Nephron progenitor cell (in vitro differentiated cells): ENCODE measurements at places on chromosomes 12 and 14.

DNA sequence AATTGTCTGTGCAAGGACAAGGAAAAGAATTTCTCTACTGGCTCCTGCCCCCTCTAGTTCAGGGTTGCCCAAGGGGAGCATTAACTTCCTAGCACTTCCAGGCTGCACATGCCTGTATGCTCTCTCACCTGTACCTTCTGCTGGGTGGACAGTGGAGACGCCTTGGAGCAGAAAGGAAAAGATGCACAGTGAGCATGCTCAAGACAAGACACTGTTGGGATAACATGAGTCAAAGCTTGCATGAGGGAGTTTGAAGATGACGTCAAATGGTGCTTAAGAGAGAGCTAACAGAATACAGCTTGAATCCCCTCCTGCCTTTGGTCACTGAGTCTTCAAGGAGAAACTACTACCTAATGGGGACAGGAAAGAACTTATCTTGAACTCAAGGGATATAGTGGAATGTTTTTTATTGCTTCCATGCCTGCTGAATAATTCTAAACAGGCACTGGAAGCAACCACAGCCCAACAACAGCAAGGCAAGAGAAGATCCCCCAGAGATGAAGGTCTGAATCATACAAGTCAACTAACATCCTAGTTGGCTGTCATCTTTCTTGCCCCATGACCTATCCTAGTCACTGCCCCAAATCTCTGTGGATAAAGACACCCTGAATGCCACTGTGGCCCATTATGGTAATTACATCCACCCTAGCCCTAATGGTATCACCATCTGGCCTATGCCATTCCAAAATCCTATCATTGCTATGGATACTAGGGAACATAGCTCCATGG lies 23.5 kb downstream of the RPS6KA5 start:
- no peak for DNase-seq

- DNase-seq: no peak
Measured at GRCh38 chr12:13365748-13366366, 169.3 kb downstream of the EMP1 start.

- DNase-seq: no peak
Measured at GRCh38 chr14:30221546-30221945, 293.9 kb upstream of the PRKD1 start.

DNA sequence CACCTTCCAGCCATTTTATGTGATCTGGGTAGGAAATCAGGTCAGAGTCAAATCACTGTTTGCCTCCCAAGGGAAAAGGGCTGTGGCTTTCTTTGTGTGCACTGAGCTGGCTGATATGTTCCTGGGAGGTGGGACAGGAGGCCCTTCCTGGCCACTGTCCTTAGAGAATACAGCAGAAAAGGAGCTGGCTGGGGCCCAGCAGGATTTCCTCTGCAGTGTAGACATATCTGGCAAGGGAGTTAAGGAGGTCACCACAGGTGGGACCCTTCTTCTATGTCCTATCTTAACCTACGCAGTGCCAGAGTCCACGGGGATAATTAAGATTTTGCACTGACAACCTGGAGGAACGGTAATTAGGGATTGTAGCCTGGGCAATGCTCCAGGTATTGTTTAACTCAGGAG lies 145.3 kb downstream of the NTF3 start:
- DNase-seq: no peak

- no peak for DNase-seq
Measured at GRCh38 chr12:14577344-14577743, 9.7 kb upstream of the PLBD1 start.

DNA sequence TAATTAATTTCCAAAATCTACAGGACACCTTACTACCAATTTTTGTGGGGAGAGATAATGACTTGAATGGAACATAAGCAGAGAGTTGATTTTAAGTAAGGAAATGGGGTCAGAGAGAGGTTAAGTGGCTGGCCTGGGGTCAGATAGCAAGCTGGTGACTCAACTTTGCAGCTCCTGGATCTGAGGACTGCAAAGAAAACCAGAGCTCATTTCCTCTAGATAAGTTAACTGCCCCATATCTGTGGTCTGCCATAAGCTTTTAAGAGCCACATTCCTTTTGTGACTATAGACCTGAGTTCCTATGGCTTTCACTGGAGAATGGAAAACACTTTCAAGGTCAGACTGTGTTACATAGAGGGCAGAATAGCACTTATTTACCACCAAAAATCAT lies 201.2 kb upstream of the PRICKLE1 start:
- peak; percentile 9 for DNase-seq

DNA sequence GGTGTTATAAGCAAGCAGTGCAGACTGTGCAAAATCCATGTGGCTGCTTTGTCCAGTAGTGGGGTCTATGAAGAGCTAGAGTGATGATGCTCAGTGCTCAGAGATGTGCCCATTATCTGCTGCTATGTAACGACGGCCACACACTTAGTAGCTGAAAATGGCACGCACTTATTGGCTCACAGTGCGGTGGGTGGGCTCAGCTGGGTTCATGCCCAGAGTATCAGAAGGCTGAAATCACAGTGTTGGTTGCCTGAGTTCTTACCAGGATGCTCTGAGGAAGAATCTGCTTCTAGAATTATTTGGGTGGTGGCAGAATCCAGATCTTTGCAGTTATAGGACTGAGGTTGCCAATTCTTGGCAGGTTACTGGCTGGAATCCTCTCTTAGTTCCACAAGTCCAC lies 124.7 kb downstream of the SLC15A4 start:
- no peak for DNase-seq

- no peak for DNase-seq
Measured at GRCh38 chr12:13652105-13652504, 329.3 kb downstream of the GRIN2B start.

- DNase-seq: peak; percentile 75
Measured at GRCh38 chr12:49331380-49332222, 5.4 kb downstream of the C1QL4 start.

DNA sequence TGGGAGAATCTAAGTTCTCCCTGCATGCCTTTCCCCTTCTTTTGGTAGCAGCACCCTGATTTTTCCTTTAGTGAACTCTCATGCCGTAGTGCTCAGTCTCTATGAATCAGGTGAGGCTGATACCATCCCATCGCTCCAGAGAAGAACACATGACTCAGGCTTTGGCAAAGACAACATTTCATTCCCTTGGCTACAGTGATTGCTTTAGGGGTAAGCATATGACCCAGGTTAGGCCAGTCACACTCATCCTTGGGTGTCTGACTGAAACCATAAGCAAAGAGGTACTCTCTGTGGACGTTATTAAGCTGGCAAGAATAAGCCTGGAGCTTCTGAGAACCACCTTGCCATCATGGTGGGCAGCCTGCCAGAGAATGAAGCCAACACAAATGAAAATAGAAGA lies 141.8 kb downstream of the MYRFL start:
- no peak for DNase-seq

GRCh38 chr14:95318399-95319311 lies 1.1 kb downstream of the CLMN start:
- DNase-seq: no peak

DNA sequence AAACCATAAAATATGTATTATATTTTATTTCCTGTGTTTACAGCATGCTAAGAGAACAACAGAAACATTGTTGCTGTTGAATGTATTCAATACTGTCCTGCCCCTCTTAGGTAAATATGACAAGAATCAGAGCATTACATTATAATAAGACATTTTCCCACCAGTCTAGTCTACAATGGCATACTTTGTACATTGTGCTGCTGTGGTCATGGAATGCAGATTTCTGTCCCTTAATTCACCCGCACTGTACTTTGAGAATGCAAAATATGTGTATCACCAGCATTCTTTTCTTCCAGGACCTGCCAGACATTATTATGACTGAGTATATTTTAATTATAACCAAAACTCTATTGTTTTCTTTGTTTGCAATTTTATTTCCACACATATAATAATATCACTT lies 16.5 kb upstream of the OR10AD1 start:
- DNase-seq: no peak

DNA sequence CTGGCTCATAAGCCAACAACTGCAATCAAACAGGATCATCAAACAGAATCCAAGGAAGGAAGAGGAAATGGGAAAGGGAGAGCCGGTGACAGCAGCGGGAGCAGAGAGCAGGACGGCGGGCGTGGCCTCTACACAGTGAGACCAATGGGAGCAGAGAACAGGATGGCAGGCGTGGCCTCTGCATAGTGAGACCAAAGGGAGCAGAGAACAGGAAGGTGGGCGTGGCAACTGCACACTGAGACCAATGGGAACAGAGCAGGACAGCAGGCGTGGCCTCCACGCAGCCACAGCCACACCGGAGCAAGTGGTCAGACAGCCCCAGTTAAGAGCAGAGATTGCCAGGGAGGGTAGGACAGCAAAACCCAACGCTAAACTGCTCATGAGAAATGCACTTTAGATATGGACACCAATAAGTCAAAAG lies 16.4 kb downstream of the LRCOL1 start:
- peak; percentile 92 for DNase-seq

DNA sequence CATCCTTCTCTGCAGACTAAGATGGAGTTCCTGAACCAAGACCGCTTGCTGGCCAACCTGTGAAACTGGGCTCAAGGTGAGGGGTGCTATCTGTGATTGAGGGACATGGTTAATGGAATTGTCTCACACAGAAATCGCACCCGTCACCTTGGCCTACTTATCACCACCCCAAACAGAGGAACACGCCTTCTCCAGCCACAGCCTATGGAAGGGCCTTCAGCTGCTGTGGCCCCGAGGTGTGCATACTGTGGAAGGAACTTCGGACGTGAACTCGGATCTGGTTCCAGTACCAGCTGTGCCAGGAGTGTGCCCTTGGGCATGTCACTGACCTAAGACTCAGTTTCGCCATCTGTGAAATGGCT lies 44.4 kb downstream of the EVL start:
- no peak for DNase-seq

- no peak for DNase-seq
Measured at GRCh38 chr12:31362759-31363415, 36.9 kb upstream of the SINHCAF start.

DNA sequence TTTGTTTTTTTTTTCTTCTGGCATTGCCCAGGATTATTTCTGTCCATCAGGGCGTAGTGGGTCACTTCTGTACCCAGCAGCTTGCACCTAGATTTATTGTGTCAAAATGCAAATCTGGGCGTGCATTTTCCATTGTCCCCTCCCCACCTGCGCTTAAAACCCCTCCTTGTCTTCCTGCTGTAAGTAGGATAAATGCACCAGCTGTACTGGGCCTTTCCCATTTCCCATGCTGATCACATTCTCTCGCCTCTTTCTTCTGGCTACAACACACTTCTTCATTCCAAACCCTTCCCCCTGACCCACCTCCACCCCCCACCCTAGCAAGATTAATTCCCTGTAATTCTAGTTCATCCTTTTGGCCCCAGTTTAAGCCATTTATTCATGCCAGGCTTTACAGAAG lies 128.0 kb downstream of the ETV6 start:
- no peak for DNase-seq

- no peak for DNase-seq
Measured at GRCh38 chr12:53497461-53497860, 1.8 kb downstream of the MAP3K12 start.

- DNase-seq: no peak
Measured at GRCh38 chr12:27330846-27331245, 1.8 kb upstream of the BMAL2 start.

- no peak for DNase-seq
Measured at GRCh38 chr12:52953181-52953841, 4.4 kb downstream of the KRT18 start.

GRCh38 chr14:24432259-24433131 lies 2.7 kb downstream of the KHNYN start:
- no peak for DNase-seq

DNA sequence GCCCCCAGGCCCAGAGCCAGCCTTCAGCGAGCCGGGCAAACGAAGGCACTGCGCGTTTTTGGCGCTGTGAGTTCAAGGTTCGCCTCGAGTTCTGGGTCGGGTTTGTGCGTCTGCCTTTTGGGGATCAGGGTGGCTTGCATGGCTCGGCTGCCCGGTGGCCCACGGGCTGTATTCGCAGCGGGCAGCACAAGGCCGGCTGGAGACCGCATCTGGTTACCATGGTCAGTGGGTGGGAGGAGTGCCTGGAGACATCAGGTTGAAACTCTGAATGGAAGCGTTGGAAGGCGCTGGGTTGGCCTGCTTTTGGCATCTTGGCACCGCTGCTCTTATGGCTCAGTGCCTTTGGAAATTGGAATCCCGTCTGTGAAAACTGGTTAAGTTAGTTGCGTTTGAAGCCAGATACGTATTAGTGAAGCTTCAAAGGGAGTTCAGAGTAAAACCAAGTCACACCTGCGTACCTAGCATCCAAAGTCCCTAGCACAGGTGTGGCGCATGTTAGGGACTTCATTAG lies 50.9 kb downstream of the SNAPC1 start:
- no peak for DNase-seq

- no peak for DNase-seq
Measured at GRCh38 chr12:11563785-11564739, 85.4 kb upstream of the ETV6 start.

GRCh38 chr12:124007826-124008570 lies 35.0 kb downstream of the ZNF664 start:
- no peak for DNase-seq

DNA sequence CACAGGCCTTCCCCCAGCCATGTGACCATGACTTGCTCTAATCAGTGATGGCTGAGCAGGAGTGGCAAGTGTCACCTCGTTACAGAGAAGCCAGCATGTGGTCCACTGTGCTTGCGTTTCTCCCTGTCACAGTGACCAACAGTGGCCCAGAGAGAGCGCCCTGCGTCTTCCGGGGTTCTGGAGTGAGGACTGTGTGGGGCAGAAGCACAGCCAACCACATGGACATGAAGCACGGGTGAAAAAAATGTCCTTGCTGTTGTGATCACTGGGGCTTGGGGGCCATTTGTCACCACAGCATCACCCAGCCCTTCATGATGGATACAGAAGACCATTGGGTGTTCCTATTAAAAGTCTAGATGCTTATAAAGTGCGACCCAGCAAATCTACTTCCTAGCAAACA lies 174.6 kb upstream of the C14orf180 start:
- DNase-seq: no peak

DNA sequence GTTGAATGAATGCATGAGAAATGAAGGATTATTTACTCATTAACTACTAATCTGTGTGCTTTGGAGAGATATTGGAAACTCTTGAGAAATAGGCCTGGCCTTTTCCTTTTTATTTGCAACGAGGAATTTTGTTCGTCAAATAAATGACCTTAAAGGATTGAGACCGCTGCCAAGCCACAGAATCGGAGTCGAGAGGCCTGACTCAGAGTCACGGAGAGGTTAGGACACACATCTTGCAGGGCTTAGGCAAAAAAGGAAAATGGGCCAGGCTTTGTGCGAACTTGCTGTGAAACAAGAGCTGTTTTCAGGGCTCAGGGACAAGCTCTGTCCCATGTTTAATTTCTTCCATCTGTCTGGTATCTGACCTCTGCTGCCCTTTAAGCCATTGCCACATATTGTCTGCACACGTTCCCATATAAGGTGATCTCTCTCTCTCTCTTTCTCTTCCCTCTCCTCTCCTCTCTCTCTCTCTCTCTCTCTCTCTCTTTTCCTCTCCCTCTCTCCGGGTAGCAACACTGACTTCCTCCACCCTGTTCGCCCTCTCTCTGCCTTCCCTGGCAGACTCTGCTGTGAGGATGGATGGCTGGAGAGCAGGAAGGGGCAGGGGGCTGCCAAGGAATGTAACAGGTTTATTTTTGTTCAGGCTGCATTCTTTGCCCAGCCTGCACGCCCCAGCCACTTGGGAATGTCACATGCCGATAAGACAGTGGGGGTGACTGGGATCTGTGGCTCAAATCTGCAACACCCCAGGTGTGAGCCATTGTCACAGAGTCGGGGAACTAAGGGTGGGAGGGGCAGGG lies 14.9 kb upstream of the IFT81 start:
- DNase-seq: peak; percentile 30

- no peak for DNase-seq
Measured at GRCh38 chr12:19382111-19382526, 57.2 kb upstream of the AEBP2 start.

GRCh38 chr12:25817166-25817565 lies 141.3 kb upstream of the RASSF8 start:
- no peak for DNase-seq

GRCh38 chr12:63480186-63480585 lies 188.1 kb downstream of the DPY19L2 start:
- DNase-seq: no peak
